ENCODE measurements at places on chromosomes 5 and 9.

DNA sequence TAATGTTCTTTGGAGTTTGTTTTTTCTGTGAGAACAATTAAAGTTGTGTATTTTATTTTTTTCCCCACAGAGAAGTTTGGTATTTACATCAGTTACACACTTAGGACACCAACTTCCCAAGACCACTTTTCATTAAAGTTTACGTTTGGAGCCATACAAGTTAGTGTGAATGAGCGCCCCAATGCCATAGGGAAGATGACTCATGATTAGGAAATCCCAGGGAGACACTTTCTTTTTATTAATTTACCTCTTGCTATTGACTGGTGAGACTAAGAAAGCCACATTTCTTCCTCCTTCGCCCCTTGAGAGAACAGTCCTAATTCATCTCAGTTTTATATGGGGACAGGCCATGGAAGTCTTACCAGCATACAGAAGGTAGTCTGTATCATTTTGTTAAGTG lies 57.1 kb downstream of the EDIL3 start:
- no peak for DNase-seq

DNA sequence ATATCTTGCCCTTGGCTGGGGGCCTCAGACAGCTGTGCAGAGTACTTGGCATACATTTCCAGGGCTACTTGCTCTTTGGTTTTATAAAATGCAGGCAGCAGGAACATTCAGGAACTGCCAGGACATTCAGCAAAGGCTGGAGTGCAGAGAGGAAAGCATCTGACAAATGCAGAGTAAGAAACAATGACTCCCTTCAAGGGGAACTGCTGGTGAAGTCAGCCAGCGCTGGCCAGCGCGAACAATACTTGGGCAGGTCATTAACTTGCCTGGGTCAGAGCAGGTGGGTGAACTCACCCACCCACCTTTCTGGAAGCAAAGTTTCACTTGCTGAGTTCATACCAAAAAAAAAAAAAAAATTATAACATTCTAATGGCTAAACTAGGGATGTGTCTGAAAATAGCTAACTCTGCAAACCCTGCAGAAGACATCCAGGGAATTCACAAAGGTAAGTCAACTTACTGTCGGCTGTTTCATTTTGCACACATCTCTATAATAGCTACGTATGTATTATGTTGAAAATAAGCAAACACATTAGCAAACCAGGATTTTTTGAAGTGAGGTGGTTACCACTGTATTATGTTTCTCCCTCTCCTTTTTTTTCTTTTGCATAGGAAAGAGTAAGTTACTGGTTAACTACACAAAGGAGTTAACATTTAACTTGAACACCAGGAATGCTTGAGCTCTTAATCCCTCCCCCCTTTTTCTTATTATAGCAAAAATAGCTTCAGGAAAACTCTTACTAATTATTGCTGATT lies 152.2 kb downstream of the GLIS3 start:
- DNase-seq = no peak

DNA sequence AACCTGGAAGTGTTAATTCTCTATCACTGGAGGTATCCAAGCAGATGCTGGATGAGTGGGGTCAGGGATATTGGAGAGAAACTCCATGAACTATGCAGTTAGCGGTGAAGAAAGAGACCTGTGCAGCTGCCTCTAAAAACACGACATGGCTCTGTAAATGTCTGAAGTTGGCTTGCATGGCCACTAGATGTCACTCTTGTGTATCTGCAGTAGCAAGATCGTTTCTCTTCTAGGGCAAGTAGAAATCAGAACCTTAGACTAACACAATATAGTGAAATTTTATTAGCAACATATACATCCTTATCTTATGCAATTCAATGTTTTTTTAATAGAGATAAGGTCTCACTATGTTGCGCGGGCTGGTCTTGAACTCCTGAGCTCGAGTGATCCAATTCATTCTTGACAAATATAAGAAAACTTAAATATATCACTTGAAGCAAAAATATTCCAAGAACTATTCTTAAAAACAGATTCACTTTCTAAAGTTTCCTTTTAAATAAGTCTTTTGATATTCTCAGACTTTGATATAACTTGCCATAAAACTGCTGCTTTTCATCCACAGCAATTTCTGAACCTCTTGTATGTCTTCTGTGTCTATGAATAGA lies 2.9 kb downstream of the OR2S2 start:
- DNase-seq = peak; percentile 72

DNA sequence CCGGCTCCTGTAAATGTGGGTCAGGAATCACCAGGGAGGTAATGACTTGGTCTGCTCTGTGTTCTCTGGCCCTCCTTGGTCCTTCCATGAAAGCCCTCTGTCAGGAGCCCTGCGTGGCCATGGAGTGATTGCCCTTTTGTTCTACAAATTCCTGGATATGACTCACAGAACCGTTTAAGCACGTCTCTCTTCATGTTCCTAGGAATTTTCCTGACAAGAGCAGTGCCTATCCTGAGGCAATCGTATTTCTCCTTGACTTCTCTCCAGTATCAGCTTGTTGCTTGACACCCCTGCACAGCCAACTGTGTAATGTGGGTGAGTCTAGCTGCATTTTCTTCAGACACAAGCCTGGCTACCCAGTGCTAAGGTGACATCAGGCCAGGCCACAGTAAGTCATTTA lies 274.3 kb upstream of the ZNF462 start:
- DNase-seq = peak; percentile 47

DNA sequence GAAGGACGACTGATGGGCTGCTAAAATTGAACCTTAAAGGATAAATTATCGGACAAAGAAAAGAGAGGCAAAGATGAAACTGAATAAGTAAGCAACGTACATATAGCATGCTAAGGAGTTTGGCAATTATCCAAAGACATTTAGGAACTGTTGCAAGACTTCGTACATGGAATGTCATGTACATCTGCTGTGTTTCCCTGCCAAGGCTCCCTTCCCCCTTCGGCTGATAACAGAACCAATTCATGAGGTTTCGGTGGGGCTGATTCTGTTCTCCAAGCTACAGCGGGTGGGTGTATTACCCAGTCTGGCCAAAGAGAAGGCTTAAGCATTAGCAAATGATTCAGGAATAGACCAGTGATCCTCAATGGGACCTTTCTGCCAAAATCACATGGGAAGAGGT lies 190.9 kb upstream of the FREM1 start:
- no peak for DNase-seq

GRCh38 chr5:175464942-175465233 lies 13.5 kb upstream of the SFXN1 start:
- no peak for DNase-seq

DNA sequence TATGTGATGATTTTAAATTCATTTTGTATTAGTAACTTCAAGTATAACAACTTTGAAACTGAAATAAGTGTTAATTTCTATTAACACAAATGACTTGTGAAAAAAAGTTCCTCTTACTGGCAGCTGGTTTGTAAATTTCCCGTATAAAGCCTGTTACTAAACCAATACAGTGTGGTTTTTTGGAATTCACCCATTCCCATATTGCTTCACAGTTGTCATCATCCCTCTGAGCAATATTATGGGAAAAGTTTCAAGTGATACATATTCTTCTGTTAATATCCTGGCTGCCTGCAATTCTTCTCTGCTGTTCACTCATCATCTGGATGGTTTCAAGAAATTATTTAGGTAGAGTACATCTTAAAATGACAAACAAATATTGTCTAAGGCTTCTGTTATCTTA lies 1185.1 kb upstream of the C9orf72 start:
- DNase-seq = no peak

GRCh38 chr9:135547756-135548736 lies 2.1 kb downstream of the OBP2A start:
- DNase-seq = no peak

- DNase-seq = no peak
These were observed 46.1 kb downstream of the NMUR2 start for GRCh38 chr5:152358861-152359568.

GRCh38 chr5:124537107-124537506 lies 209.3 kb downstream of the ZNF608 start:
- DNase-seq = no peak

DNA sequence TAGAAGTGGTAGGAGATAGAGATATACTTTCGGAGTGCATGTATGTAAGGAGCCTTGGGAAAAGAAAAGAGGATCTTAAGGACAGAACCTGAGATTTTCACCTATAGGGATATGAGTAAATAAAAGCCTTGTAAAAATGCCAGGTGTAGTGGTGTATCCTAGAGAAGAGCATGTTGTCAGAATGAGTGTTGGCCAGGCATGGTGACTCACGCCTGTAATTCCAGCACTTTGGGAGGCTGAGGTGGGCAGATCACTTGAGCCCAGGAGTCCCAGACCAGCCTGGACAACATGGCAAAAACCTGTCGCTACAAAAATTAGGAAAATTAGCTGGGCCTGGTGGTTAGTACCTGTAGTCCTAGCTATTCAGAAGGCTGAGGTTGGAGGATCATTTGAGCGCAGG lies 76.0 kb downstream of the IPO11 start:
- no peak for DNase-seq

GRCh38 chr5:111810112-111810511 lies 53.1 kb upstream of the NREP start:
- DNase-seq = no peak

DNA sequence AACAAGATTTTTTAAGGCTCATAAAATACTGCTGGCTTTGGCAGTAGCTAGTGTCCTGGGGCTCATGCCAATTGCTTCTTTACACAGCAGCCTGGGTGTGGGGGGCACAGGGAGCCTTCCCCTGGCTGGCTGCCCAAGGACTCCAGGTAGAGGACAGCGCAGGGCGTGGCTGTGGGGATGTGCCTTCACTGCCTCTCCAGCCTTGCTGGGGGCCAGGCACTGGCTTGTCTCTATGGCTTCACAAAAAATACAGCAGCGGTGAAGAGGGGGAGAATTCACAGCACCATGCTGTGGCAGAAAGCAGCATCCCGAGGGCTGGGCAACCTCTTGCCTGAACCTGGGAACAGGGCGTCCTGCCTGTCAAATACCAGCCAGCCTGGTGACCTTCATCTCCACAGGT lies 57.4 kb downstream of the DAP start:
- no peak for DNase-seq

DNA sequence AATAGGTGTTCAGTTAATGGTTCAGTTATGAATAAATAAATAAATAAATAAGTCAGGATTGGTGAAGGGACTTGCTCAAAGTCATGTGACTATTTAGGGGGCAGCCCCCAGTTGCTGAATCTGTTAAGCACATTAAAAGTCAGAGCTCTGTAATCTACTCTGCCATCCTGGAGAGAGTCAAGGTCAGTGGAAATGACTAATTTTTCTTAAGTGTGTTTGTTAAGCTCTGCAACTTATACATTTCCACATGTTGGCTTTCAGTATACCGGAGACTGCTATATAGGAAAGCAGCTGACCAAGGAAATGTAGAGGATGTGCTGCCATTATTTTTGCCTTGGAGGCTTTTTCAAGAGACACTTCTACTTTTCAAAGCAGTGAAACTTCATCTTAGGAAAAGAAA lies 57.9 kb downstream of the KIAA1958 start:
- no peak for DNase-seq

DNA sequence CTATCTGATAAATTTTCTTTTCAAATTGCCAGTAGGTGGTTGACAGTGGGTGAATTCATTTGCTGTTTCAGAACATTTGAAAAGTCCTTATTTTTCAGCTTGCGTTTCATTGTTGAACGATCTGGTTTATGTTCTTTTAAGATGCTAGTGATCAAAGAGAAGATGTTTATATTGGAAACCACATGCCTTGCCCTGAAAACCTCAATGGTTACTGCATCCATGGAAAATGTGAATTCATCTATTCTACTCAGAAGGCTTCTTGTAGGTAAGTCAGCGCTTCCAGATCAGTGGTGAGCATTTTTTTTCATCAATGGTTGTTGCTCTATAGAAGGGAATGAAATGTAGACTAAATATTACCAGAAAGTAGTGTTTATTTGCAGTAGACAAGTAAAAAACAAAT lies 16.6 kb upstream of the CAVIN4 start:
- peak; percentile 14 for DNase-seq
